T-cell (primary cell): ENCODE measurements at places on chromosomes 7 and 10.

GRCh38 chr7:11005202-11005601 is 31.5 kb downstream of the PHF14 start:
- no peak for DNase-seq

- DNase-seq = no peak
These were observed 23.0 kb upstream of the GRID1 start for GRCh38 chr10:86389441-86390193.

- no peak for DNase-seq
These were observed 869 bp upstream of the LOXL4 start for GRCh38 chr10:98268694-98269431.

DNA sequence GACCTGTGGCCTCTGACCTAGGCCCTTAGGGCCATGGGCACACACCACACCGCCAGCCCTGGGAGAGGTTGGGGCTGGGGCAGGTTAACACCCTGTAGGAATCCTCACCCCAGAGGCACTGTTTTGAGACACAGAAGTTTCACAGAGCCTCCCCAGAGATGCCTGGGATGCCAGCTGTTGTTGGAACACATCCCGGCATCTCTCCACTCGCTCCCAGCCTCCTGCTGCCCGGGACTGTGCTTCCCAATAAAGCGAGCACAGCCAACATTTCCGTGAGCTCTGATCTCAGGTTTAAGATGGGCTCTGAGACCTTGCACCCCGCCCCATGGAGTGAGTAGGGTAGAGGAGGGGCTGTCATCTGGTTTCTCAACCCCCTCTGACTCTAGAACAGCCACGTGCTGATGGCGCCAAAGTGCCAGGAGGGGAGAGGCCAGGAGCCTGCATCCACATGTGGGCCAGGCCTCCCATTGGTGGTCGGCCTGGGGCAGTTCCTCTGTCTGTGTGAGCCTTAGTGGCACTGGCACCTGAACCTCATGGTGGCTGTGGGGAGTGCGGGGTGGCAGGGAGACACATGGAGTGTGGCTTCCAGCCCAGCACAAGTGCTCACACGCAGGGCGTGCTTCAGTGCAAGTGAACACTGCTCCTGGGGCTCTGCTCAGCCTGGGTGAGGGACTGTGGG is 54.7 kb downstream of the RASGEF1A start:
- DNase-seq = no peak

DNA sequence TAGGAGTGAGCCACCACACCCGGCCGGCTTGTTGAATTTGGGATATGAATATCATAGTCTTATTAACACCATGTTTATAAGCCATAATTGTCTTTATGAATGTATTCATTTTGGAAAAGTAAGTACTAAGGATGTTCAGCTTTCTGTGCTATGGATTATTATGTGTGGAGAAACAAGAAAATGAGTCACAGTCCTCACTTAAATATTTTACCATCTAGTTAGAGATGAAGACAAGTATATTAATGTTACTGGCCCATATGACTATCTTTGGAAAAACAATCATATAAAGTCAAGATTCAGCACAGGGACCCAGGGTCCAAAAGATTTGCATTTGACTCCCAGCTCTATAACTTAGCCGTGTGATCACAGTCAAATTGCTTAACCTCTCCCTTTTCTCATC is 9.8 kb upstream of the TOMM7 start:
- no peak for DNase-seq

- DNase-seq = no peak
These were observed 2.7 kb upstream of the CPED1 start for GRCh38 chr7:120985839-120986238.

DNA sequence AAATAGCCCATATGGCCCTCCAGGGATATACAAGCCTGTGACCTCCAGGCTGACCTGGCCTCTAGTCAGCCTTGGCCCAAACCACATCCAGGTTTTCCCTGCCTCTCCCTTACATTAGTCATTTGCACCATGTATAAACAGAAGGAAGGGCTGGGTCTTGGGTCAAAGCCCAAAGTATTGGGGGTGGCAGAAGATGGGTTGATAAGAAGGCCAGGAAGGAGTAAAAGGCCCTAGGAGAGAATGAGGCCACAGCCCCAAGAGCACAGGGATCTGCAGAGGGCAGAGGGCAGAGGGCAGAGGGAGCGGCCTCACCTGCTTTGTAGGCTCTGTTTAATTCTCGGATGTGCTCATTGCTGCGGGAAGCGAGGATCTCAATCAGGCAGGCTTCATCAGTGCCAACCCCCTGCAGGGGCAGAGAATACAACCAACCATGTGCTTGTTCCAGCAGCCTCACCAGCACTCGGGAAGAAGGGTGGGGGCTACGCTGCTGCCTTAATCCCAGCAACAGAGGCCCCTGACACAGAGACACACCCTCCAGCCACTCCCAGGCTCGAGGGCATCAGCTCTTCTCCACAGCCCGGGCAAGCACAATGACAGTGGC is 31.3 kb downstream of the PLAC9 start:
- DNase-seq = no peak

GRCh38 chr10:96511044-96511945 is 2.4 kb downstream of the TLL2 start:
- no peak for DNase-seq

- DNase-seq = peak; percentile 58
These were observed 125.7 kb downstream of the RGS10 start for GRCh38 chr10:119416855-119417254.

DNA sequence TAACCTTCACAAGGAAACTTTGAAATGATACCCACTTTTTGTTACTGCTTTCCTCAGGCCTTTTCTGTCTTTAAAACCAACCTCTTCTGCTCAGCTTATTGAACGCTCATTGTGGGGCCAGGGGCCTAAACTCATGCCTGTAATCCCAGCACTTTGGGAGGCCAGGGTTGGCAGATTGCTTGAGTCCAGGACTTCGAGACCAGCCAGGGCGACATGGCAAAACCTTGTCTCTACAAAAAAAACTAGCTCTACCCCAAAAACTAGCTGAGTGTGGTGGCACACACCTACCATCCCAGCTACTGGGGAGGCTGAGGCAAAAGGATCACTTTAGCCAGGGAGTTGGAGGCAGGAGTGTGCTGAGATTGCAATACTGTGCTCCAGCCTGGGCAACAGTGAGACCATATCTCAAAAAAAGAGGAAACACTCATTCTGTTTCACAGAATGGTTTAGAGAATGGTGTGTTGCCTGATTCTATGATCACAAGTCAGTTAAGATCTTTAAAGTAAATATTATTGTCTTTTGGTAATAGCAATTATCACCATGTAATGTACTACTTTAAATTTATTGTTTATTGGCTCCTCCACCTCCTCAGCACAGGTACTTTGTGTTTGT is 51.1 kb downstream of the KCTD7 start:
- DNase-seq = no peak

- no peak for DNase-seq
These were observed 4.8 kb upstream of the RAPGEF5 start for GRCh38 chr7:22361795-22362194.

DNA sequence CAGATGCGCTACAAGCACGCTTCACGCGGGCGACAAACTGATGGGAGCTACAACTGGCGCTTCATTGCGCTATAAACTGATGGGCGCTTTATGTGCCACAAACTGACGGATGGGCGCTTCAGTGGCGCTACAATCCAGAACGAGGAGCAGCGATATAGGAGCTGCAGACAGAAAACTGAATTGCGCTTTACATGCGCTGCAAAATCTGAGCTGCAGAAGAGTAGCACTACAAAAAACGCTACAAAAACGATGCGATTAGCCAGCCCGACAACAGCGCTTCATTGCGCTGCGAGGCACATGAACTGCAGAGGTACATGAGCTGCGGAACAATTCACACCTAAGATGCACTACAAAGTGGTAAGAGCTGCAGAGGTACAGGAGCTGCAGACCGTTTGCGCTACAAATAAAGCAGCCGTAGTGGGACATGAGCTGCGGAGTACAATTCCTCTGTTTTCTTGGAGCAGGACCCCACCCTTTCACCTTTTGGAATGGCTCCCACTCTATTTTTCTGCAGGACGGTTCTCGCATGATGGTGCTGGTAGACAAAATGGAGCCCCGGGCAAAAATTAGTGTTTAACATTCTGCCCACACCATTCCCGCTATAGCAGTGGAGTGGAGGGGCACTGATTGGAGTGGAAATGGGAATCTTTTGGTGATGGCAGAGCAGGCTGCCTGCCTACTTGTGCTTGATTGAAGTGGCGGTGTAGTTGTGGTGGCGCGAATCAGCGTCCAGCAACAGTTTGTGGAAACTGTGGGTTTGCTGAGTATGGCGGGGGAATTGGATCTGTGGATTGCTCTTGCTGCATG is 1.2 kb upstream of the SGCE start:
- DNase-seq = no peak

GRCh38 chr10:103882285-103883007 is 27.1 kb upstream of the SH3PXD2A start:
- DNase-seq = no peak

- DNase-seq = no peak
These were observed 2.0 kb downstream of the ACSM6 start for GRCh38 chr10:95196046-95196445.

GRCh38 chr7:68776326-68776725 is 821.9 kb upstream of the AUTS2 start:
- DNase-seq = no peak

DNA sequence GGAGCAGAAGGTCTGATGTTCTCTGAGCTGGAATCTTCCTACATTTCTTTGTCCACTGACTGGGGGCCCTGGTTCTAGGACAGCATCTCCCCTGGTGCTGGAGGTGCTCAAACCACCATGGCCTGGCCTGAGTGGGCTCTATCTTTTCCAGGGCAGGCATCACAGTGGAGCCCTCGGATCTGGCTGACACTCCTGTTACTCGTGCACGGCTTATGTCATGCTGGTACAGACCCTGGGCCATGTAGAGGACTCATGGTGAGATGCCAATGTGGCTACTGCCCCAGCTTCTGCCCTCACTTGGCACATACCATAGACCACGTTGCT is 96.0 kb downstream of the HIPK2 start:
- DNase-seq = no peak

GRCh38 chr10:76206797-76207352 is 775.5 kb downstream of the LRMDA start:
- DNase-seq = no peak

DNA sequence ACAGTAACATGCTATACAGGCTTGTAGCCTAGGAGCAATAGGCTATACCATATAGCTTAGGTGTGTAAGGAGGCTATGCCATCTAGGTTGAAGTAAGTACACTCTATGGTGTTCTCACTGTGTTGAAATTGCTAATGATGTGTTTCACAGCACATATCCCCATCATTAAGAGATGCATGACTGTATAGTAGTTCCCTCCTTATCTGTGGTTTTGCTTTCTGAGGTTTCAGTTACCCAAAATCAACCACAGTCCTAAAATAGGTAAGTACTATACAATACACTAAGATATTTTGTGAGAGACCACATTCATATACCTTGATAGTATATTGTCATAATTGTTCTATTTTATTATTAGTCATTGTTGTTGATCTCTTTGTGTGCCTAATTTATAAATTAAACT is 12.7 kb downstream of the FZD1 start:
- DNase-seq = no peak

GRCh38 chr7:82715344-82715743 is 271.8 kb upstream of the CACNA2D1 start:
- no peak for DNase-seq

GRCh38 chr7:2640482-2640830 is 8.7 kb downstream of the TTYH3 start:
- DNase-seq = no peak

- no peak for DNase-seq
These were observed 14.4 kb downstream of the HTRA1 start for GRCh38 chr10:122475591-122476332.

DNA sequence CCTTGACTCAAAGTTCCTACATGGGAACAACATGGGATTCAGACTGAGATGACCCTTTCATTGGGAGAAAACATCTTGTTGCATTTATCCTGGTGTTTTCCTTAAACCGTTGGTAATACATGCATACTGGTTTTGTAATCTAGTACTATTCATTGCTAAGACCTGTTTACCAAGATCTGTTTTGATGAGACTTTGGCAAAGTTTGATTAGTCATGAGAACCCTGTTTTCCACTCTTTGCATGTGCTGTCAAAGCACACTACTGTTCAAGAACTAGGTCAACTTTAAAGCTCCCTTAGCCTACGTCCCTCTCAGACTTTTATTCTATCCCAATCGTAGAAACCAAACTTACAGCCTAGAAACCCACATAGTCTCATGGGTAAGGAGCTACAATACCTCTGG is 650.9 kb downstream of the GATA3 start:
- no peak for DNase-seq

DNA sequence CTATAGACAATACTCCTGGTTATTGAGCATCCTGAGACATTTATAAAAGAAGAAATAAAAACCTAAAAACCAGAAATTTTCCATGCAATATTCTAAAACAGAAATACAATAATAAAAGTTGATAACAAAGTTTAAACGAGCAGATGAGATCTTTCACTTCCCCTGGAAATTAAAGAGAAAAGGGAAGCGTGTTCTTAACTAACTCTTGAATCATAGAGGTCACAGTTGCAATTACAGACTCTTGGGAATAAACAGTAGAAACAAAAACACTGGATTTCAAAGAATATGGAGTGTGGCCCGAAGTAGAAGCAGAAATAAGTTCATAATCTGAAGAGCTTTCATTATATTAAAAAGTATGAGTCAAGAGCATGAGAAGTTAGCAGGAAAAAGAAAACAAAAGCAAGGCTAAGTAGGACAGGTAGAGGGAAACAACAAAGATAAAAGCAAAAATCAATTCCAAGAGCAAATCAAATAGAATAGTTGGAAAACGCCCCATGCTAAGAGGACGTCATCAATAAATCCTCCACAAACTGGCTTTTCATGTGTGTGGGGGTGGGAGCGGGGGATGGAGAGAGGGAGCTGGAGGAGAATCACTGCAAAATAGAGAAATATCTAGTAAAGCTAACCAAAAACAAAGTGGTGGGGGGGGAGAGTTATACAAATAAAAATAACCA is 55.2 kb upstream of the C10orf71 start:
- DNase-seq = no peak
